ENCODE measurements at places on chromosomes 2 and 18.

- DNase-seq = no peak
Measured at GRCh38 chr2:46506131-46506706, 26.9 kb downstream of the TMEM247 start.

GRCh38 chr2:6352906-6353515, 512.7 kb downstream of the CMPK2 start:
- no peak for DNase-seq

DNA sequence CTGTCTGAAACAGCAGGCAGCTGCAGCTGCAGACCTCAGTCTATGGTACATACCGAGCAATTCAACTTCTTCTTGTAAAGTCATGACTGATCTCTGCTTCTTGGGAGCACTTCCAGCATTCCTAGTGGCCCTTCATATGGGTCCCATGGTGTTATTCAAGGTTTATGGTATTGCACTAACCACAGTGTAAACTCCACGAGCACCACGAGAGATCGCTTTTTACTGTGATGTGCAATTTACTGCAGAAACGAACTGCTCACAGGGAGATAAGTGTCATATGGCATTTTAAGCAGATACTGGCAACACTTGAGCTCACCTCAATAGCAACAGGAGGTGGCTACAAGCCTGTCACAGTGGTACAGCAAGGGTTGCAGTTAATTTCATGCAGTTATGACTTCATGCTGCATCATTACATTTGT, 38.6 kb upstream of the SH3BP4 start:
- DNase-seq = no peak

GRCh38 chr2:72898585-72898906, 11.3 kb downstream of the SPR start:
- DNase-seq = no peak

- DNase-seq = peak; percentile 21
Measured at GRCh38 chr2:95060446-95061118, 35.1 kb downstream of the MAL start.

- no peak for DNase-seq
Measured at GRCh38 chr18:43830947-43831346, 553.7 kb upstream of the SYT4 start.

DNA sequence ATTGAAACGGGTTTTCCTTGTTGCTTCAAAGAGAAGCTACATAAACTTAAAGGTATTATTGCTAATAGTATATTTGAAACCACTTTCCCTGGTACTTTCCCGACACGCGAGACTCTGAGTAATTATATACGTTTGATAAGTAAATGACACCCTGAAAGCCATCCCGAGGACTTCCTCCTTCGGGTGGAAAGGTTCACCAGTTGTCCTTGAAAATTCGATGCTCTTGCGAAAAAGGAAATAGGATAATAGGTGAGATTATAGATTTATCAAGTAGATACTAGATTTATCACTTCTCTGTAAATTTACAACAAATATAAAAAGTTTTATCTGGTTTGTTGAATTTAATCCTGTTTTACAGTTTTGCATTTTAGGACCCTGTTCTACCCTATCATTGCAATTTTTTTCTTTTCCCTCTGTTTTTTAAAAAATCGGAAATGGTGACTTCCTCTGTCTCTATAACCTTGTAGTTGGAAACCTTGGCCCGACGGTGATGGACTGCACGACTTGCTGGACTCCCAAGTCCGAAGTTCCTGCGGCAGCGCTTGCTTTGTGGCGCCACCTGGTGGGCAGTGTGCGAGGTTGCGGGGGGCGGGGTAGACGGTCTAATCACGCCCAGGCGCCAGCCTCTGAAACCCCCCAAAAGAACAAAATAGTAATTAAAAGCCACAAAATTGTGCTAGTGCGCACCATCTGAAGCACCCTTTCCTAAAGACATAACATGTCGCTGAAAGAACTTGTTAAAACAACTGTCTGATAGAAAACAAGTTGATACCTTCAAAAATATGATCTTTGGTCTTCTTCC, 972 bp upstream of the DLX2 start:
- peak; percentile 85 for DNase-seq

- DNase-seq = no peak
Measured at GRCh38 chr2:177756336-177756735, 316.2 kb downstream of the PDE11A start.

DNA sequence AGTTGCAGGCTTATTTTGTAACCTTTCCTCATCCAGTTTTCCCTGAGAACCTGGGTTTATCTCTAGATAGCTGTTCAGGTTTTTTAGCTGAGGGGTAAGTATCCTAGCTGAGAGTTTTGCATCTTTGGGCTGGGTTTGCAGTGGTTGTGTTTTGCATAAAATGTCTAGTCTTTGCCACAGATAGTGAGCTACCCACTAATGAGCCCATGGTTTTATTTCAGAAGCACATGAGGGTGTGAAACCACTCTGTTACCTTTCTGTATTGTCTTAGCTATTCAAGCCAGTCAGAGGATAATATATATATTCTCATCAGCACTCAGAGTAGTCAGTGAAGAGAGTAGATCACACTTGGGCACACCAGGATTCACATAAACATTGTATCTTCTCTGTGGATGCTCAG, 24.6 kb upstream of the TXNDC2 start:
- DNase-seq = no peak

DNA sequence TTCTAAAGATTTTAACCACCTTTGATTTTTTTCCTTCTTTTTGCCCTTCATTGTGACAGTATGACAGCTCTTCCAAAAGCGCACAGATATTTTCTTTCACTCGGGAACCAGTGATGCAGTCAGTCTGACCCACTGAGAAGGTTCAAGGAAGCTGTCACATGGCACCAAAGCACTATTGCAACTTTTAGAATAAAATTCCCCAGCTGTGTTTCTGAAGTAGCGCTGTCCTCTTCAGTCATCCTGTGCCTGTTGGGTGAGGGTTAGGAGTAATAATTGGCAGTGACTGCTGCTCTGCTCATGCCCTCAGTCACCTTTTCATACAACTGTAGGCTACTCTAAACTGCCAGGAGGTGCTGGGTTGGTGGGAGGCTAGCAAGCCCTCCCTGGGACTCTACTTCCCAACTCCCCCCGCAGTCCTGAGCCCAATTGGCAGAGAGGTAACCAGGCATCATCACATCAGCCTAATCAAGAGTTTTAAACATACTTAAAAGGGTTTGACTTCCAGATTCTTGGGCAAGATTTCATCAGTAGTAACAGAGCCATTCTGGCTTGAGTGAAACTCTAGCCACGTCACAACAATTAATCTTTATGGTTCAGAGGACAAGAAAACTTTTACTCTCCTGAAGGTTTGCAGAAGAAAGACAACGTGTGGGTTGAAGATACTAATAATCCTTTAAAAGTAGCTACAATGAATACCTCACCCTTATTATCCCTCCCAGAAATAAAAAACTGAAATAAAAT, 473.3 kb downstream of the FBXO15 start:
- DNase-seq = no peak

DNA sequence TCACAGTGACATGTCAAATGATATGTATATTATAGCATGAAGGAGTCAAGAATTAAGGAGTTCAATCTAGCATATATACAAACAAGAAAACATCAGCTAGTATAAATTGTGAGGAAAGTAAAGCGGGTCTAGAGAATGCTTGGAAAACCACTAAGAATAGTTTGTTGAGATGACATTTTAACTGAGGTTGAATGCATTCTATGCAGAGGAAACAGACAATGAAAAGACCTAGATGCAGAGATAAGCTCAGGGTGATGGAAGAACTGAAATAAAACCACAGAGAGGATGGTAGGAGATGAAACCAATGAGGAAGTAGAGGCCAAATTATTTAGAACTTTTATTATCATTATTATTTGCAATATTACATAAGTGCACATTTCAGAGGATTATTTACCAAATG, 803.6 kb upstream of the FANCL start:
- DNase-seq = no peak

- no peak for DNase-seq
Measured at GRCh38 chr2:190964170-190964795, 49.7 kb downstream of the STAT1 start.

DNA sequence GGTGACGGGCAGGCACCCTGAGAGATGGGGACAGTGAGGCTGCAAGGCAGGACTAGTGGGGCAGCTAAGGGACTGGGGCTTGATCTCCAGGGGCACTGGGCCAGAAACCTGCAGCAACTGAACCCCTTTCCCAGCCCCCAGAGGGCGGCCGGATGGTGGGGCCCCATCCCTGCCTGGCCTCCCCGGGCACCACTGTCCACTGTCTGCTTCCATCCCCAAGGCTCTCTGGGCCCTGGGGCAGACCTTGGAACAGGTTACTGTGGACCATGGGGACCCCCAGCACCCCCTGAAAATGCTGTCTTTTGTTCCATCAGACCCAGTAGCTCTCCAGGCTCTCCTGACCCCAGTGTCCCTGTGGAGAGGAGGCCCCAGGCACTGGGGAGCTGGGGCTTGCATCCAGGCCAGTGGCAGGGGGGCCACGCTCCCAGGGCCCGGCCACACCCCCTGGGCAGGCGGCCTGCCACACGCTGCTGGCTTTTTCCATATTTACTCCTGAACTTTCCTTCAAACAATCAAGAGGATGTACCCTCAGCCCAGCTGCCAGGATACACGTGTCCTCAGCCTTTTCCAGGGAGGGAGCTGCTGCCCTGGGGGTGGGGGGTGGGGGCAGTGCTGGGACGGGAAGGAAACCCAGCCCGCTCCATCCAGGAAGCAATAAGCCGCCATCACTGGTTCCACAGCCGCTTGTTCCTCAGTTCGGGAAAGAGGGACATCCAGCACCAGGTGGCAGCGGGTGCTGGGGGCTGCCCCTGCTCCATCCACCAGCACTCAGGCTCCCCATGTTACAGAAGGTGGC, 102.3 kb upstream of the ODC1 start:
- DNase-seq = no peak

DNA sequence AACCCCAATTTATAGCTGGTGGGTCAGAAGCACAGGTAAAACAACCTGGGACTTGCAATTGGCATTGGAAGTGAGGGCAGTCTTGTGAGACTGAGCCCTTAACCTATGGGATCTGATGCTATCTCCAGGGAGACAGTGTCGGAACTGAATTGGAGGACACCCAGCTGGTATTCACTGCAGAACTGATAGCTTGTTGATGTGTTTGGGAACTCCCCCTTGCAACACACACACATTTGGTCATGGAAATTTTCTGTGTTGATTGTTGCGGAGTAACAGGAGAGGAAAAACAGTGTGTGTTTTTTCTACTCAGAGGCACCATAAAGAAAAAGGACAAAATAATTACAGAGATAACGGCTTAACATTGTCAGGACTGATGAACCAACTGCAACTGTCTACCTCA, 16.1 kb downstream of the TPGS2 start:
- no peak for DNase-seq

DNA sequence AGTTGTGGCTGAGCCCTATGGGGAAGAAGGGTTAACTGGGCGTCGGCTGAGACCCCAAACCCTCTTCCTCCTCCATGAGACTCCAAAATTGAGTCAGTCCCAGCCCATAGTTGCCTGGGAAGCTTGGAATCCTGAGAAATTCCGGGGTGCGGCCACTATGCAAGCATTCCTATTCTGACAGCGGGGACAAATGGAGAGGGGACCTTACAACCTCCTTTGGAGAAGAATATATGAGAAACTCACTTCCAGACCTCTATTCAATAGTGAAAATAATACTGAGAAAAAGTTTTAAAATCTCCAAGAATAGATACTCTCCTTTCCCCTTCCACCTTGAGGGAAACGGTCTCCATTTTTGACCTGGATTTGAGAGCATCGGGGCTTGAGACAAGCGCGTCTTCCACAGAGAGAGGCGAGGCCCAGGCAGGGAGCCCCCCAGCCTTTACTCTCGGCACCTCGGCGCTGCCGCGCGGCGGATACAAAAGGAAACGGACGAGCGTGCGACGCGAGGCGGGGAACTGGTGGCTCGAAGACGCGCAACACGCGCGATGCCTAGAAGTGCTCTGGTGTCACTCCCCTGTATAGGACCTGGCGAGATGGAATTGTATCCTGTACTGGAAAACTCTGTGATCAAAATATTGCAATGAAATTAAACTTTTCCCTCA, 11.1 kb downstream of the NR4A2 start:
- peak; percentile 44 for DNase-seq

DNA sequence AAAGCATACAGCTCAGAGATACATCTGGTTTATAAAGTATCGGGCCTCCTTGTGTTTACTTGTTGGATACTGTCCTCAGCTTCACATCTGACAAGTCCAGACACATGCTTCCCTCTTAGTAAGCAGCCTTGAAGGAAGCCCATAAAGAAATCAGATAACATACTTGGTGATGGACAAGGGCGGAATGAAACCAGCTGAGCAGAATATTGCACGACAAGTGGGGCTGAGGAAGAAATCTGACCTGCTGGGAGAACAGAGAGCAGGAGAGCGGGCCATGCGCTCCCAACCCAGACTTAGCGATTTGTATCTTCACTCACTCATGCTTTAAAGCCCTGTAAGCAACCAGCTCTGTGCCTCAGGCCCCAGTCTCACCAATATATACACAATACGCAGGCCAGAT, 208.4 kb downstream of the CDH20 start:
- no peak for DNase-seq

GRCh38 chr2:239536186-239536585, 135.4 kb upstream of the HDAC4 start:
- no peak for DNase-seq

Measured in GM13976 (cell line).